ENCODE measurements at places on chromosomes 16 and 17.

DNA sequence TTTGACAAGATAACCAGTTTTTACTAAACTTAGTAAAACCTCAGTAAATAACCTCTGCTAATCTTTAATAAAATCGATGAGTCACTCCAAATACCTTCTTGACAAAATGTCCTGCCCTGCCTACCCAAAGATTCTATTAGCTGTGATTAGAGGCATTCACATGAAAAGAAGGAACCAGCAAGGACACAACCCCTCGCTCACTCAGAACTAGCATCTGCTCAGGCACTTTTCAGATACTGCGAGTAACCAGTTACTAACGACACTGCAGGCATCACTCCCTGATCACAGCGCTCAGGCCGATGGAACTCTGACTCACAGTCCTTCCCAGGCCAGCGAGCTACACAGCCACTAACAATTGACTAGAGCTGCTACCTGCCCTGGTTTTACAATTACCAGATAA lies 24.3 kb downstream of the PELP1 start:
- DNase-seq: no peak

DNA sequence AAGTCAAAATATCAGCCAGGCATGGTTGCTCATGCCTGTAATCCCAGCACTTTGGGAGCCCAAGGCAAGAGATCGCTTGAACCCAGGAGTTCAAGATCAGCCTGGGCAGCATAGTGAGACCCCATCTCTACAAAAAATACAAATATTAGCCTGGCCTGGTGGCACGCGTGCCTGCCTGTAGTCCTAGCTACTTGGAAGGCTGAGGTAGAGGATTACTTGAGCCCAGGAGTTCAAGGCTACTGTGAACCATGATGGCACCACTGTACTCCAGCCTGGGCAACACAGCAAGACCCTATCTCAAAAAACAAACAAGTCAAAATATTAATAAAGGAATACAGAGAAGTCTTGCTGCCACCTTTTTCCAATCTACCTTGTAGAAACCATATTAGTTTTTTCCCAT lies 4.2 kb downstream of the ZNF689 start:
- no peak for DNase-seq

DNA sequence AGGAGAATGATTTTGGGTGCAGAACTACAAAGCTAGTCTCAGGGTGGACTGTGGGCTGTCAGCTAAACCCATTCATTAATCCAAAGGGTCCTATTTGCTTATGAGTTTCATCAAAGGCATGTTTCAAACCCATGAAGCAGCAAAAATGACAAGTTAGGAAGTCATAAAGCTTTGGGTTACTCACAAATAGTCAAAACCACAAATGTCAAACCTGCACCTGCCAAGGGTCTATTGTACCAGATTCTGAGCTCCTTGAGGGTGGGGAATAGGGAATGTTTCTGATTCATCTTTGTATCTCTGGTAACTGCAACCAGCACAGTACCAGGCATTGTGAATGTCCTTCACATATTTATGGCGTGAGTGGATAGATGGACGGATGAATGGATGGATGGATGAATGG lies 317.7 kb downstream of the MAF start:
- DNase-seq: no peak

DNA sequence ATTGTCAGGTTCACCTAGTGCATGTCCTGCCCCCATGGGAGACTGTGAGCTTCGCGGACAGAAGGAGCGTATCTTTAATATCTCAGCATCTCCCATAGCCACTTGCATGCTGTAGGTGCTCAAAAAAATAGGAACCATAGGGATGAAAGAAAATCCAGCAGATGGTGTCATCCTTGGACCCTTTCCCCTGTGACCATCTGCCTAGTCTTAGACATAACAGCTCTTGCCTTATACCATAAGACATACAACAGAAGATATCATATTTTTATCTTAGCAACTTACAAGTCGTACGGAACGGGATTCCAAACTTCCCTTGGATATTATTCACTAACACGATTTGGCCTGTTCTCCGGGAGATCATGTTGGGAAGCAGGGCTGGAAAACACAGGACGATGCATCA lies 14.5 kb downstream of the DHRS7C start:
- no peak for DNase-seq

- no peak for DNase-seq
These were observed 12.8 kb downstream of the TSPOAP1 start for GRCh38 chr17:58315750-58316149.

DNA sequence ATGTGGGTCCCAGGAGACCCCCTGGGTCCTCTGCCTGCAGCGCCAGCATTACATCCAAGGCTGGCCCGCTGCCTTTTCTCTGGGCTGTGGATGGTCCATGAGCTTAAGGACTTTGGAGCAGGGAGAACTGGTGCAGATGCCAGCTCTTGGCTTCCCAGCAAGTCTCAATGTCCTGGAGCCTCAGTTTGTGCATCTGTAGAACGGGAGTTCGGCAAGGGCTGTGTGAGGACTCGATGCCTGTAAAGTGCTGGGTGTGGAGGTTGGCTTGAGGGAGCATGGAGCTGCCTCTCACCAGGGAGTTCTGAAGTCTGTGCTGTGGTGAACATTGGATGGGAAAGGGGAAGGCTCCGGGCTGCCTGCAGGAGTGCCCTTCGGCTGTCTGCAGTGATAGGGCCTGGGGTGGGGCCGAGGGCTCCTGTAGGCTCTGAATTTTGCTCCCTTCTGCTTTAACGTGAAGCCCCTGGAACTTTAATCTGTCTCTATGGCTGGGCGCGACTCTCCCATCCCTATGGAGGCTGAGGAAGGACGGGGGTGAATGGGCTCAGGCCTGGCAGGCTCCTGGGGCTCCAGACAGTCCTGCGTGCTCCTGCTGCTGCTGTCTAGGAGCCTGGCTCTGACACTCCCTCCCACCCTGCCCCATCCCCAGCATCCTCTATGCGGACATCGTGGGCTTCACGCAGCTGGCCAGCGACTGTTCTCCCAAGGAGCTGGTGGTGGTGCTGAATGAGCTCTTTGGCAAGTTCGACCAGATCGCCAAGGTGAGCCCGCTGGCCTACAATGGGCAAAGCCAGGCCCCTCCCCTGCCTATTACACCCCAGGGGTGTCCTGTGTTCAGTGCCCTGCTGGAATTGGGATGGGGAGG lies 27.9 kb downstream of the ADCY7 start:
- no peak for DNase-seq

GRCh38 chr16:86010680-86011141 lies 111.7 kb downstream of the IRF8 start:
- DNase-seq: no peak

- no peak for DNase-seq
These were observed 121.9 kb upstream of the GSE1 start for GRCh38 chr16:85491058-85491771.

- DNase-seq: no peak
These were observed 48.5 kb downstream of the RAI1 start for GRCh38 chr17:17729620-17730249.

DNA sequence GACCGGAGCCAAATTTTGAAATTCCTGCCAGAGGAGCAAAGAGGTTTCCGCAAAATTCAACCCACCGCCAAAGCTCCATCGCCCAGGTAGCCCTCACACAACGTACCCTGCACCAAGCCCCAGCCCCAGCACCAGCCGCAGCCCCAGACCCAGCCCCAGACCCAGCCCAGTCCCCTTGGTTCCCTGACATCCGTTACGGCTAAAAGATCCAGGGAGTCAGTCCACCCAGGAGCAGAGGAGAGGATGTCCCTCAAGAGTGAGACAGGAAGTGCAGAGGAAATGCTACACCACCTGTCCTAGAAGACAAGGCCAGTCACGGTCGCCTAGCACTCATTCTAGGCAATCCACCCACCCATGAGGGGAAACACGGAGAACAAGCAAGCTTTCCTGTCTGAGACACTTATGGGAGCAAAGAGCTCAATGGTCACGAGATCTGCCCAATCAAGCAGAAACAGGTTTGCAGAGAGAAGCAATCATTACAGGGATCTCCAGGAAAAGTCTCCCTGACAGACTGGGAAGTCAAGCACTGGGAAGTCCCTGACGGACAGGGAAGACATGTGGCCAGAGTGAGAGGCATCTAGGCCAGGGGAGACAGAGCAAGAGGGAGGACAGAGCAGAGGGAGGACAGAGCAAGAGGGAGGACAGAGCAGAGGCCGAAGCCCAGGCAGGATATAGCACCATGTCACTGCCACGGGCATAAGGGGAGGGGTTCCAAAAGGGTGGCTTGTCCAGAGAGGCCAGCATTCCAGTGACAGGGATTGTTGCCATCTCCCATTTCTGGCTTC lies 15.0 kb upstream of the KCNJ18 start:
- DNase-seq: no peak

DNA sequence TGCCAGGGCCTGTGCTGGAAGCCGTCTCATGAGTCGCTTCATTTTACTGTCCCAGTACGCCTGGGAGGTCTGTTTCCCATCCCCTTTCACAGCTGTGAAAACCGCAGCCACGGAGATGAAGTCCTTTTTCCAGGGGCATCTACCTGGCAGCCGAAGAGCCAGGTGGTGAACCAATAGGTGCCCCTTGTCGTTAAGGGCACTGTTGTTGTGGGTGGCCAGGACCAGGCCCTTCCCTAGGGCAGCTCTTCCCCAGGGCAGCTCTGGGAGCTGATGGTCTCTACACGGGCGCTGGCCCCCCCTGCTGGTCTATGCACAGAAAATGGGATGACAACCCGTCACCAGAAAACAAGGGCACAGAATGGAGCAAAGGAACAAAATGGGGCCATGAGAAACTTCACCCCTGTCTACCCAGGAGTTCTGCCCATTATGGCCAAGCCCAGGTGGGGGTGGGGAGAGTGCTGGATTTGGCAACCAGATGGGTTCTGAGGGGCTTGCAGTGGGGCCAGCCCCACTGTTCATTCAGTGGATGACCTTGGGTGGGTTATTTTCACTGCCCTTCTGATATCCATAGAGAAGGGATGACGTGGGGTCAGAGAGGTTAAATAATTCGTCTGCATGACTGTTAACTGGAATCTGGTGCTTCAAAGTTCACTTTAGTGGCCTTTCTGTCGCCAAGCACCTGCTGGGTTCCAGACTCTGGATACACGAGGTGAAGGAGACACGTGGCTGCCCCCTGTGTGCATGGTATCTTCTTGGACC lies 11.5 kb downstream of the RMI2 start:
- peak; percentile 66 for DNase-seq

GRCh38 chr16:68644296-68644695 lies 814 bp upstream of the CDH3 start:
- DNase-seq: no peak

DNA sequence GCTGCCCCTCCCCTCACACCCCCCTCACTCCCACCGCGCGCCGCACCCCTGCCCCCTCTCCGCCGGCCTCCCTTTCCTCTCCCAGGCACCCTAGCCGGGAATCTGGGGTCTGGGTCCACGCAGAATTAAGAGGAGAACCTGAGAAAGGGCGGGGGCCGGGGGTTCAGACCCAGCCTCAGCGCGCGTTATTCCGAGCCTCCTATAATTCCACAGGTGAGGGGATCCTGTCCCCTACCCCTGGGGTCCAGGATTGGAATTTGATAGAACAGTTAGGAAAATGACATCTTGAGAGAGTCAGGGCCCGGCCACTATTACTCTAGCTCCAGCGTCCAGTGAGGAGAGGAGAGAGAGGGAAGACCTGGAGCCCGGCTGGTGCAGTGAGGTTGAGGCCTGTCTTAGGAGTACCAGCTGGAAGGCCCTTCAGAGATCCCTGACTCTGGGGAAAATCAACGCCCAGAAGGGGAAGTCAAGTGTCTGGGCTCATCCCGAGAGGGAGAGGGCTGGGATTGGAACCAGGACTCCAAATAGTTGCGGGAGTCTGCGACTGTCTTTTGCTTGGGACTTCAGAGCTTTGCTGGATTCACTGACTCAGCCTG lies 17.3 kb downstream of the GRB7 start:
- no peak for DNase-seq

DNA sequence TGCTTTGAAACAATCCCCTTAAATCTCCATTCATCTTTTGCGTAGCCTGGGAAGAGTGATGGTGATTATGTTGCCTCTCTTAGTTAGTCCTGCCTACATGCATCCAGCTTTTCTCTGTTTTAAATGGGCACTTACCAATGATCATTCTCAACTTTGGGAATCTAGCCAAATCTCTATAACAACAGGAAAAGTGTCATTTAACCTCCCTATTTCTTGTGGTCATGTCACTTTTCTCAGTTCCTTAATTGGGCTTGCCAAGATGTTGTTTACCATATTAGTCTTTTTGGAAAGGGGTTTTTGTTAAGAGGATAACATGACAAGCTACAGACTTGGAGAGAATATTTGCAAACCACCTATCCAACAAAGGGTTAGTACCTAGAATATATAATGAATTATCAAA lies 15.6 kb upstream of the CLEC10A start:
- DNase-seq: peak; percentile 78

GRCh38 chr17:33322063-33322462 lies 29.0 kb upstream of the ASIC2 start:
- no peak for DNase-seq

GRCh38 chr16:23768581-23768980 lies 13.8 kb downstream of the CHP2 start:
- no peak for DNase-seq

DNA sequence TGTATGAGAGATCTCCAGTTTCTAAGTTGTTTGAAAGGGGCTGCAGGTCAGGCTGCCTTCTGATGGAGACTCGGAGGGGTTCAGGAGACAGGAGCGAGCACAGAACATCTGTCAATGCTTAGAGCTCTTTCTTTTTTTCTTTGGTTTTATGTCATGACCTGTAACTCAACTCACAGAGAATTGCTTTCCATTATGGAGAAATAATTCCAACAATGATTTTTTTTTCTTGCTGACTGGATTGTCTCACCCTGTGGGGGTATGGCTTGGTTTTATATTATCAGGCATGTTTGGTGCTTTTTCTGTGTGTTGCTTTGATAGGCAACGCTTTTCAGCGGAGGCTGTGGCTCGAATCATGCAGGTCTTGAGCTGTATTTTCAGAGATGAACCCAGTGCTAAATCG lies 10.7 kb upstream of the KCNJ2 start:
- no peak for DNase-seq

GRCh38 chr16:48133455-48134211 lies 22.2 kb downstream of the ABCC12 start:
- DNase-seq: no peak

DNA sequence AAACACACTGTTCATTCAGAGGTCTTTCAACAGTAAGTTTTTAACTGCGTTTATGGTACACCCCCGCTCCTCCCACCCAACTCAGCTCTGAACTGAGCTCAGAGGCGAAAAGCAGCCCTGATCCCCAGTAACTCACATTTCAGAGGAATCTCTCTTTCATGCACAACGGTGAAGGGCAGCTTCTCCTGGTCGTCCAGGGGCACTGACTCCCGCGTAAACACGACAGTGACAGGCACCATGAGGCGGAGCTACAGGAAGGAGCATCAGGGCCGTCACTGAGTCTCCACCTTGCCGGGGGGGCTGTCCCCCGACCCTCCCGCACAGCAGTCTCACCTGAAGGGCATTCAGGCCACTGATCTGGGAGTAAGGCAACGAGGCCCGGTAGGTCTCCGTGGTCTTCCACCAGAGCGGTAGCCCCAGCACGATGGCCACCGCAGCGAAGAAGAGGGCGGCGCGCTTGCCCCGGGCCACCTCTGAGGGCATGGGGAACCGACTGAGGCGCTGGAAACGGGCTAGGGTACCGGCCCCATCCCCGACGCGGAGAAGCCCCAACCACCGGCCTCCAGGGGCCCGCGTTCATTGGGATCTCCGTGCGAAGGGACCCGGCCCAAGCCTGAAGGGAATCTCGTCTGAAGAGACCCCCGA lies 486 bp downstream of the PIGS start:
- no peak for DNase-seq
